ENCODE measurements at places on chromosomes 16 and 17. TPM values are rescaled to one million over a fixed set of nuclear protein-coding genes. Genes with fewer than 3 reads are reported as not detected.

- H3K27me3 ChIP-seq, result peaks cover 17% of the 10 kb centered on the region
- no peak overlapping the region for H3K27ac ChIP-seq
- H3K36me3 ChIP-seq, result no peaks in the 10 kb centered on the region
- H3K4me1 ChIP-seq, result peaks cover under 1% of the 10 kb centered on the region
Observed at GRCh38 chr17:32117399-32117798, 24.9 kb upstream of the RHOT1 start.

DNA sequence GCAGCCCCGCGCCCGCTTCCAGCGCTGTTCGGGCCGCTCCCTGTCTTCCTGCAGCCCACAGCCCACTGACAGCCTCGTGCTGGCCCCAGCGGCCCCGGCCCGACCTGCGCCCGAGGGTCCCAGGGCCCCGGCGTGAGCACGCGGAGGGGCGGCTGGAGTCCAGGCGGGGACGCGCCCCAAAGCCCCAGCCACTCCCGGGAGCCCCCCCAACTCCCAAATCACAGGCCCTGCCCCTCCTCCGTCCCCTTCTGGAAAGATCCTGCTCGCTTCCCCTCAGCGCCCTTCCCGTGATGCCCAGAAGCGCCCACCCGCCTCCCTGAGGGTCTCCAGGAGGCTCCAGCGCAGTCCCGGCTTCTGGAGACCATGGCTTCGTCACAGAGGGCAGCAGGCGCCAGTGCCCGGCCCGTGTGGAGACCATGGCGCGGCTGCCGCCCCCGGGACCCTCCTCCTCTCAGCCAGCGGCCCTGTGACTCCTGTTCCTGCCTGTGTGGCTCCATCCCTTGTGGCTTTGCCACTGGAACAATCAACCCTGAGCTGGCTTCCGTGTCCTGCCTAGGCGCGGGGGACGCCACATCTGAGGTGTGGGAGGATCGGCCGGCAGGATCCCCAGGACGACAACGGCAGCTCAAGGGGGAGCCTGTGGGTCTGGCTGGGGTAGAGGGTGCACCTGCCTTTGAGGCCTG, 3.9 kb downstream of the UTS2R start:
- ATAC-seq, result no peak
- no peaks in the 10 kb centered on the region for H3K4me1 ChIP-seq

DNA sequence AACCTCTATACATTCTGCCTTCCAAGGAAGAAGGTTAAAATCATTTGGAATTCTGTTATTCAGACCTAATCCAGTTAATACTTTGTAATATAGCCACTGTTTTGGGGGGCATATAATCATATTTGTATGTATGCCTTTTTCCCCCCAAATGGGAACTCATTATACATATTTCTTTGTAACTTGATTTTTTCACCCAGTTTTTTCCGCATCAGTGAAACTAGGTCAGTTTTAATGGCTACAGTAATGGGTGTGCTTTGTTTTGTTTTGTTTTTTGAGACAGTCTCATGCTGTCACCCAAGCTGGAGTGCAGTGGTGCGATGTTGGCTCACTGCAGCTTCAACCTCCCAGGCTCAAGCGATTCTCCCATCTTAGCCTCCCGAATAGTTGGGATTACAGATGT, 54.9 kb downstream of the WWP2 start:
- no peak overlapping the region for H3K4me3 ChIP-seq
- ATAC-seq, result no peak
- no peaks in the 10 kb centered on the region for H3K36me3 ChIP-seq
- H3K27me3 ChIP-seq, result no peaks in the 10 kb centered on the region
- no peak overlapping the region for H3K27ac ChIP-seq

GRCh38 chr16:14303182-14303618, 232.1 kb downstream of the MRTFB start:
- ATAC-seq, result no peak
- H3K4me1 ChIP-seq, result peaks cover 27% of the 10 kb centered on the region
- no peaks in the 10 kb centered on the region for H3K27me3 ChIP-seq

DNA sequence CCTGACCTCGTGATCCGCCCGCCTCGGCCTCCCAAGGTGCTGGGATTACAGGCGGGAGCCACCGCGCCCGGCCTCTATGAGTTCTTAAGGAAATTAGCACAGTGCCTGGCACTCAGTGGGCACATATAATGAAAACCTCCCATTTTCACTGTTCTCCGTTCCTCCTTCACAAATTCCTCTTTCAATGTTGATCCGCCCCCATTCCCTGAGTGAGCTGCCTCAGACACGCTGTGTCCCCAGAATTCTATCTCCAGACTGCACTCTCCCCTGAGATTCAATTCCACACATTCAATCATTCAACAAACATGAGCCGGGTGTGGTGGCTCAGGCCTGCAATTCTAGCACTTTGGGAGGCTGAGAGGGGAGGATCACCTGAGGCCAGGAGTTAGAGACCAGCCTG, 7.0 kb downstream of the P2RX1 start:
- no peaks in the 10 kb centered on the region for H3K27me3 ChIP-seq
- H3K36me3 ChIP-seq, result no peaks in the 10 kb centered on the region
- H3K4me3 ChIP-seq, result no peak overlapping the region
- no peak overlapping the region for H3K27ac ChIP-seq

SPN gene
- total RNA-seq, result not detected

ANKRD40CL gene
- total RNA-seq, result not detected

DNAH2 gene
- 0.08 TPM for total RNA-seq

All from gastroesophageal sphincter (tissue), 4 donors.